ENCODE measurements at places on chromosomes 11 and 22.

- no peak for DNase-seq
Measured at GRCh38 chr11:11252403-11252802, 100.6 kb downstream of the CSNK2A3 start.

DNA sequence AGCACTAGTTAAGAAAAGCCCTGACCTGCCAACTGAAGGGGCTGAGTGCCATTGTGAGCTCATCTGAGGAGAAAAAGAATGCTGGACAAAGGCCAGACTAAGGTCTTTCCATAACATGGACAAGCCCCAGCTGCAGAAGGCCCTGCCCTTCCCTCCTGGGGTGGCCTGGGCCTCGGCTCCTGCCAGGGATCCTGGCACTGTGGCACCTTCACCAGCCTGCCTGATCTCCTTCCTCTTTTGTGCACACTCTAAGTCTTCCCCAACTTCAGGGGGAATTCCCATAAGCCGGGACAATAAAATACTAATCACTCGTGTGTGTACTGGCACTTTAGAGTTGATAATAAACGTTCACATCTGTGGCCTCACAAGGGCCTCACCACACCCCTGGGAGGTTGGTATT lies 9.9 kb downstream of the TMPRSS13 start:
- DNase-seq, result no peak

- DNase-seq, result no peak
Measured at GRCh38 chr11:64490562-64491216, 100.3 kb upstream of the SLC22A12 start.

- no peak for DNase-seq
Measured at GRCh38 chr11:19777377-19778102, 64.9 kb downstream of the NAV2 start.

DNA sequence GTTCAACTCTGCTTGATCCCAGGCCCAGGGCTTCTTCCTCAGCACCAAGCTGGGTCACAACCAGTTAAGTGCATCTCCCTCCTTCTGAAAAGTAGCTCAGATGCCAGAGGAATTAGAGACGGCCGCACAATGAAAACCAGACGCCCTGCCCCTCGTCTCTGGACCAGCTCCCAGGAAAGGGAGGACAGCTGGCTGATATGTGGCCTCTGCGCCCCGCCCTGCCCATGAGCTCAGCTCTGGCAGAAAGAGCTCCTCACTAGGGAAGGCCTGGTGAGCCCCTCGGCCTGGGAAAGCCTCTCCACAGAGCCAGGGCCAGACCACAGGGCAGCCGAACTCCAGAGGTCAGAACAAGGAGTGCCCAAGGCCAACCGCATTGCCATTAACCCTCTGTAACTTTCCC lies 18.1 kb upstream of the SCGB1A1 start:
- DNase-seq, result no peak

DNA sequence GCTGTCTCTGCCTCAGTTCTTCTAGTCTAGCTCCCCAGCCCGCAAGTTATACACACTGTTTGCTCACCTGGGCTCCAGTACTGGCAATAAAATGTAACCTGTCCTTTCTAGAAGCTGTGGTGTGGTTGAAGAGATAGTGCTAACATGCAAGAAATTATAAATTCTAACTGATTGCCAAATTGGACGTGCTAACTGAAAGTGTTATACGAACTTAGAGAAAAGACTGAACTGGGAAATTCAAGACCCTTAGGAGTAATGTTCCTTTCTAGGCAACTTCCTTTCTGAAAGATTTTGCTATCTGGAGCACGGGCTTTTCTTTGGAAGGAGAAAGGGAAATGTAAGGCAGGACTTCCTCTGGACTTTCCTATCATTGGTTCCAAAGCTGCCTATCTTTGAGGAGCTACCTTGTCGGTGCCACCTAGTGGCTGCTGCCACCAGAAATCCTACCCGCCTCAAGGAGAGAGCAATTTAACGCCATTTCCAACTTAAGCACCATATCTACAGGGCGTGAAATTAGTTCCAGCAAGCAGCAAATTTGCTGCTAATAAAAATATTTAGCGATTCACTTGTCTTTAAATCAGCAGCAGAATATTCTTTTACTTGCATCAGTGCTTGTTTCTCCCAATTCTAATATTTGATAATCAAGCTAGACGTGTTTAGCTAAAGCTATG lies 12.7 kb upstream of the TMEM218 start:
- peak; percentile 90 for DNase-seq

DNA sequence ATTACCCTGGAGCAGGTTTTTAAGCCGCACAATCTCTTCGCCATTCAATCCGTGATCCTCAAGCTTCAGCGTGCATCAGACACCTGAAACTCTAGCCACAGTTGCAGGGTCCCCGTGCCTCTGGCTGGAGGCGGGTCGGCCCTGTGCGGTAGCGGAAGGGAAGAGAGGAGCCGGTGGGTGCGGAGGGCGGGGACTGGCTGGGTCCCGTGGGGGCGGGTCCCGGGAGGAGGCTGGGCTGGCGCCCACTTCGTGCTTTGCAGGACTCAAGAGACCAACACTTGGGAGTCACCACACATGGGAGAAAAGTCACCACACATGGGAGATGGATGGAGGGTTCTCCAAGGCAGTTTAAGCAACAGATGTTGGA lies 772 bp downstream of the C22orf15 start:
- DNase-seq, result no peak

All from AML-193 (cell line).